HTR-8/SVneo (cell line): ENCODE measurements at places on chromosomes 16 and 17.

DNA sequence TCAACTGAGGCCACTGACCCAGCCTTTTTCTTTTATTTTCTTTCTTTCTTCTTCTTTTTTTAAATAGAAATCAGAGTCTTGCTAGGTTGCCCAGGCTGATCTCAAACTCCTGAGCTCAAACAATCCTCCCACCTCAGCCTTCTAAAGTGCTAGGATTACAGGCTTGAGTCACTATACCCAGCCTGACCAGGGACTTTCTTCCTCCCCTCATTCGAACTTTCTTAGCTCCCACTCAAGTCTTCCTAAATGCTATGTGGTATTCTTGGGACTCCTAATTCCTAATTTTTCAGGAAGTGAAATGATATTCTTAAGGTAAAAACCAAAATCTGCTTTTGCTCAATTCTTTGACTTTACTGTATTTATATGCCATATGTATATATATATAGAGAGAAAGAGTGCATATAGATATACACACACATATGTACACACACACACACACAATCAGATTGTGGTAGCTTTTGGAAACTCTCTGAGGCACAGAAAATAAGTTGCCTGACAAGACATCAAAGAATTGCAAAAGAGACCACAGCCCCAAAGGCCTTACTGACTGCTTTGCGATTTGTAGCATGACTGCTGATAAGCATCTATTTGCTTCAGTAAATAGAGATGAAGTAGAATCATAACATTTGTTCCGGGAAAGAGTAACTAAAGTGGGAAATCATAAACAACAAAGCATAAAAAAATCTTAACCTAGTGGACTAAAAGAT lies 9.5 kb upstream of the AMZ2 start:
- no peak for DNase-seq

DNA sequence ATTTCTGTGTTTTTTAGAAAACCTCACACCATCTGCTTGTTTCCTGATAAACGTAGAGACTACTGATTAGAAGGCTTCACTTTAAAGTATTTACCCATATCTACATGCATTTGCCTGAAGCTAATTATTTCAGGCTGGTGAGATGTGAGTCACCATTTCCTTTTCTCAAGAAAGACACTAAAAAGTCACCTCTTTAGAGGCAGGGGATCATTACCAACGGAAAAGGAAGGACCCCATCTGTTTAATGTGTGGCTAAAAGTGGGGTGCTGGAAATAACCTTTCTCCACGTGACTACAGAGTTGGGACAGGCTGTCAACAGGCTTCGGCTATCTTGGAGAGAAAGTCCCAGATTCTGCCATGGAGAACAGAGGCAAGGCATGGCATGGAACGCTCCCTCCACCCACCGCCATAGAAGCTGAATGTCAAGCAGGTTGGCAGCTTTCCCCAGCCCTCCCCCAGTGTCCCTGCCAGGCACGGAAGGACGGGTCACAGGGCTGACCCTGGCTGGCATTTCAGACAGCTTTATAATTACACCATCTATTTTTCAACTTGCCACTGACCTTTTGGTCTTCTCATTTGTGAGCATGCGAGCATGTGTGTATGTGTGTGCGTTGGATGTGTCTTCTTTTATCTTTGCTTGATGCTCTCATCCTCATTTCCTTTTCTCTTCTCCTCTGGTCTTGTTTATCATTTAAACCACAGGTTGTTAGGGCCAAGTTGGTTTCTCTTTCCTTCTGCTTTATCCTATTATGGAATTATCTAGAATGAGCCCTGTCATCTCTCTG lies 157.0 kb downstream of the CPPED1 start:
- DNase-seq = no peak

- DNase-seq = no peak
Measured at GRCh38 chr17:47221154-47221553, 12.0 kb downstream of the MYL4 start.

- peak; percentile 76 for DNase-seq
Measured at GRCh38 chr16:85416228-85417109, 196.7 kb upstream of the GSE1 start.

DNA sequence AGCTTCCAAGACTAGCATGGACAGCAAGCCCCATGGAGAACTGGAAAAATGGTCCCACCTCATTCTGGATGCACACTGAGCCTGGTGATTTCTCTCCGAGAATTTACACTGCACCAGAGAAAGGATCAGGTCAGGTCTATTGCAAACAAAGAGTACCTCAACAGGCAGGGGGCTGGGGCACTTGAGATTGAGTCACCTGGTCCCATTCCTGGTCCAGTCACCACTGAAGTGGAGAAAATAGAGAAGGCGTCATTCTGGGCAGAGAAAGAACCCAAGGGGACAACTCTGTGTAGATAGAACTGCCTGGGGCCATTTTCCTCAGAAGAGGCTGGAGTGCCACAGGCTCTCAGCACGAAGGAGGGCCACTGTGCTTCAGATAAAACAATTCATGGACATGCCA lies 38.4 kb downstream of the CENPV start:
- no peak for DNase-seq

- DNase-seq = peak; percentile 69
Measured at GRCh38 chr17:16428098-16428882, 12.9 kb downstream of the TRPV2 start.

- no peak for DNase-seq
Measured at GRCh38 chr16:52958951-52959350, 93.7 kb downstream of the CHD9NB start.

DNA sequence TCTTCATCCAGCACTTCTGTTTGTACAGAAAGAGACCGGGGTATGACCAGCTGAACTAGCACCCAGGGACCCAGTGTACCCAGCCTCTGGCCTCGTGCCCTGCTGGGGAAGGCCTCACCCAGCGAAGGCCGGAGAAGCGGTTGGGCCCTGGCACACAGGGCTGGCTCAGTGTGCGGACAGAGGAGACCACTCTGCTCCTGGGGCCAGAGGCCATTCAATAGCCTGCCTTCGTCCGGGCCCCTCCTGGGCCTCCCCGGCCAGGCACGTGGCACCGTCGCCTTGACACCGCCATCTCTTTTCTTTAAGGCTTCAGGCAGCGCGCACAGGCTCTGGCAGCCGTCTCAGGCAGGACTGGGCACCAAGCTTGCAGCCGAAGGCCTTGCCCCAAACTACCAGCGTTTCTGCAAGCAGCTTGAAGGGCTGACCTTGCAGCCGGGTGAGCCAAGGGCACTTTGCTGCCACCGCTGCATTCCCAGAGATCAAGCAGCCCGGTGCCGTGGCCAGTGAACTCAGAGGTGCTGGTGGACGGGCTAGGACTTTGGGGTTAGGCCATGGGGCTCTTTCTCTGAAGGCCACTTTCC lies 8.0 kb downstream of the TAX1BP3 start:
- no peak for DNase-seq

GRCh38 chr17:79241616-79242015 lies 167.0 kb downstream of the ENGASE start:
- DNase-seq = no peak

DNA sequence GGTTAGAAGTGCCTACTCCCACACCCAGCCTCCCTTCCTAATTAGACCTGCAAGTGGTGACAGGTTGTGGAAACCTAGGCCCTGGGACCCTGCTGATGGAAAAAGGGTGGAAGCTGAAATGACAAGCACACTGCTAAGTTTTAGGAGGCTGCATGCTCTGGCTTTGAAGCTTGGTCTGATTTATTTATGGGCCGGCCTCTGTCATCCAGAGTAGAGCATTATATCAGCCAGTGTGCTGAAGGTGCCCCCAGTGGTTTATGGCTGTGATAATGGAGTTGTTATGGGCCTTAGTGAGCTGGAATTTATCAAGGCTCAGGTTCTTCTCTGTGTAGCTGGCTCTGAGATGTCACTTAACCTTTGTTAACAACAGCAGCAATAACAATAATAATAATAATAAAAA lies 142.6 kb downstream of the UTP18 start:
- no peak for DNase-seq

- DNase-seq = no peak
Measured at GRCh38 chr17:81794509-81794908, 9.4 kb upstream of the GCGR start.

GRCh38 chr16:1705688-1706385 lies at the start of gene MAPK8IP3:
TSS of gene MAPK8IP3 (plus strand) at chr16:1706195. CDS start at chr16:1706340, 145 bp downstream.
- DNase-seq = peak; percentile 94

- no peak for DNase-seq
Measured at GRCh38 chr16:87878704-87879103, 9.4 kb upstream of the SLC7A5 start.
